Activated CD8-positive, alpha-beta memory T cell treated with anti-CD3 and anti-CD28 coated beads, Interleukin-2, amount 10 ng/mL, durations not matched to agents 7 days and 5 days (primary cell): ENCODE measurements at places on chromosomes 4 and X. TPM values are rescaled to one million over a fixed set of nuclear protein-coding genes. Genes with fewer than 3 reads are reported as not detected.

ZNF141 gene
- total RNA-seq, result 32.9 TPM

SHROOM3 gene
- 0.09 TPM for total RNA-seq

SPANXA1 gene
- not detected for total RNA-seq

IQSEC2 gene
- total RNA-seq, result 0.40 TPM

HSFX2 gene
- 0.53 TPM for total RNA-seq

ARHGEF38 gene
- total RNA-seq, result not detected

AFF2 gene
- total RNA-seq, result 0.61 TPM

PCSK1N gene
- total RNA-seq, result 0.21 TPM

PHKA2 gene
- 26.1 TPM for total RNA-seq

FRG1 gene
- 66.2 TPM for total RNA-seq

LRIT3 gene
- 0.23 TPM for total RNA-seq

GPRASP2 gene
- total RNA-seq, result 0.15 TPM

NUDT6 gene
- 15.6 TPM for total RNA-seq

CABS1 gene
- not detected for total RNA-seq

FAM156B gene
- total RNA-seq, result 13.3 TPM

TEC gene
- 2.0 TPM for total RNA-seq

PNMA6F gene
- total RNA-seq, result not detected

AFP gene
- not detected for total RNA-seq

NAT8L gene
- 0.09 TPM for total RNA-seq

NDST3 gene
- total RNA-seq, result not detected

FOXO4 gene
- 15.1 TPM for total RNA-seq

PDCL2 gene
- not detected for total RNA-seq

RXFP1 gene
- total RNA-seq, result not detected

MAGEC1 gene
- not detected for total RNA-seq

POF1B gene
- total RNA-seq, result not detected

PWWP3B gene
- not detected for total RNA-seq

SERPINA7 gene
- total RNA-seq, result not detected

FOXR2 gene
- total RNA-seq, result not detected

ADH4 gene
- total RNA-seq, result not detected

PORCN gene
- total RNA-seq, result 22.4 TPM

RTL5 gene
- total RNA-seq, result 0.20 TPM

GYPB gene
- 0.70 TPM for total RNA-seq

CT55 gene
- not detected for total RNA-seq

PAGE4 gene
- total RNA-seq, result not detected

SPACA5 gene
- not detected for total RNA-seq

RIPPLY1 gene
- not detected for total RNA-seq

MAGEB10 gene
- total RNA-seq, result not detected

TMEM156 gene
- 18.8 TPM for total RNA-seq

TMEM144 gene
- not detected for total RNA-seq
